ENCODE measurements at places on chromosomes 2 and 18.

DNA sequence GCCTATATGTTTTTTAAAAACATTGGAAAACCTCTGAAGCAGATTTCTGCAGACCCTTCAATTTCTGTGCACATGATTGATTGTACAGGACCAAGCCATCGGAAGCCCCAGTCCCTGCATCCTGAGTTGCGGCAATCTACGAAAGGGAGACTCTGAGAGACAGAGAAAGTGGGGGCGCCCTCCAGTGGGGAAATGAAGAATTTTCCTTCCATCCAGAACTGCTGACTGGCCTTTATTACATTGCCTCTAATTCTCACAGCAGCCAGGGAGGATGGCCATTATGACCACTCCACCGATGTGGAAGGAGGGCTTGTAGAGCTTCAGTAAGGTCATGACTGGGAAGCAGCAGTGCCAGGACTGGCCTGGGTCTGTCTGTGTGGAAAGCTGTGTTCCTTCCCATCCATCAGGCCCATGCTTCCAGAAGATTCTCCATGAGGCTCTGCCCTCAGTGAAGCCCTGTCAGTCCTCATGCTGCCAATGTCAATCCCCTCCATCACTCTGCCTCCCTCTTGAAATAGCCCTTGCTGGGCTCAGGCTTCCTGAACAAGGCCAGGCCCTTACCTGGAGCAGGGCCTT is 20.0 kb upstream of the RESP18 start:
- DNase-seq = peak; percentile 73

DNA sequence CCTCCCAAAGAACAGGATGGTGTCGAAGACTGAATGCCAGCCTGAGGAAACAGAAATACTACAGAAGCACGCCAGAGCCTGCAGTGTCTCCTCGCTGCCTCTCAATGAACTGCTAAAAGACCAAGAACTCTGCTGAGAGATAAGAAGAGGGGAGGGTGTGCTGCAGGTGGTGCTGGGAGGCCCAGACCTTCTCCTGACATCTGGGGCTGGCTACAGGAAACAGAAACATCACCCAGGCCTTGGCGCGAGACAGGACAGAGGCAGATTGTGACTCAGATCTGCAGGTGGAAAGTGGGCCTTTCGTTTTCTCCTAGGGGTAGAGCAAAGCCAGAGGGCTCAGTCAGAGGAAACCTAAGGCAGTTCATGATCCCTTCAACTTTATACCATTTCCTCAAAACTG is 250.3 kb upstream of the TCF4 start:
- no peak for DNase-seq

GRCh38 chr2:39435234-39435633 is 1.9 kb downstream of the MAP4K3 start:
- no peak for DNase-seq

DNA sequence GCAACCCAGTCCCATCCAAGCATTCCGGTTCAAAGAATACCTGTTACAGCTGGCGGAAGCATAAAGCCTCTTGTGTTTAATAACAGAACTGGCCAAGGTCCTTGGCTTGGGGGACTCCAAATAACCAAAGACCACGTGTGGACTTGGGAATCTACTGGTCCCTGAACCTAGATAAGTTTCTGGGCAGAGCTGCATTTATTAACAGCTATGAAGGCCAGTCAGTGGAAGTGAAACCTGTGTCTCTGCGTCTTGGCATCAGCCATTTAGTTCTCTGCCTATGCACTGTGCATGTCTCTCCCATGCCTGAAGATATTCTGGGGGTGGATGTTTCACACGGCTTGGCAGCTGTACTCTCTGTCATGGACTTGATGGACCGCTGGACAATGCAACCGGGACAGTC is 137.7 kb downstream of the CCBE1 start:
- no peak for DNase-seq

- DNase-seq = no peak
Measured at GRCh38 chr2:14700753-14701152, 68.2 kb downstream of the LRATD1 start.

GRCh38 chr2:62029910-62030309 is 124.4 kb downstream of the COMMD1 start:
- DNase-seq = no peak

GRCh38 chr2:10322481-10322880 is 19.8 kb downstream of the HPCAL1 start:
- DNase-seq = no peak

GRCh38 chr2:99571954-99572353 is 82.1 kb upstream of the REV1 start:
- no peak for DNase-seq

GRCh38 chr2:229980431-229981184 is 58.3 kb downstream of the FBXO36 start:
- no peak for DNase-seq

DNA sequence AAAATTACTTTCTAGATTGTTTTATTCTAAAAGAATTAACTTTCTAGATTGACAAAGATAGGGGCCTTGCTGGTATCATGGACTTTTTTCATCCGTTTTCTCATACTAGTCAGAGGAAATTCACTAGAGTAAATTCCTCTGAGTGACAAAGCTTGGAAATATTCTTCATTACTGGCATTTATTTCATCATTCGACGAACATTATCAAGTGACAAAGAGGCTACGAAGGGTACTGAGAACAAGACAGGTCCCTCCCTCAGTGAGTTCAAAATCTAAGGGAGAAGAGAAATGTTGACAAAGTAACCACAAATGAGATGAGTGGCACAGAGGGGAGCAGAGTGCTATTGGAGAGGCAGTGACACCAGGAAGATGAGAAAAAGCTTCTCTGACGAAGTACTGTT is 4.3 kb downstream of the EPG5 start:
- DNase-seq = no peak

DNA sequence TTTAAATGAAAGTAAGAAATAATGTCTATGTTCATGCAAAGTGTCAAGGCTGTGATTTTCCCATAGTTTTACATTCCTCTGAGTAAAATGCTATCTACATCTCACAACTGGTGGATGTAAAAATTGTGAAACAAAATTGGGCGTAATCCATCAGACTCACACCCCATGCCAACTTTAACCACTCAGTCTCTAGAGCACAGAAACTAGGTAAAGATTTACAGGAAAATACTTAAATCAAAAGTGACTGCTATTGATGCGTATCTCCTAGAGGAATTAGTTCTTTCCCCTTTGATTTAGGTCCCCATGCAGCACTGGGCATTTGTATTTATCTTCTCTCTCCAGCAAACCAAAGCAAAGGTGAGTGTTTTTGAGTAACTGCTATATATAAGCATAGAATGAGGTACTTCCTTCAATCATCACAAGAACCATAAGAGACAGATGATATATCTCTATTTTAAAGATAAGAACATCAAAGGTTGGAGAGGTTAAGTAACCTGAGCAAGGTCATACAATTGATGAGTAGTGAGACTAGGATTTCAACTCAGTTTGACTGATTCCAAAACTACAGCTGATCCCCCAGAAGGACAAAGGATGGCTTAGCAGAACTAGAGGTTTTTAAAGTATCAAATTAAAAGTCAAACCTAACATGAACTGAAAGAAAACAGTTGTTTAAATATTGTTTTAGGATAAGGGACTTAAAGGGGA is 594.0 kb upstream of the ACVR2A start:
- no peak for DNase-seq

DNA sequence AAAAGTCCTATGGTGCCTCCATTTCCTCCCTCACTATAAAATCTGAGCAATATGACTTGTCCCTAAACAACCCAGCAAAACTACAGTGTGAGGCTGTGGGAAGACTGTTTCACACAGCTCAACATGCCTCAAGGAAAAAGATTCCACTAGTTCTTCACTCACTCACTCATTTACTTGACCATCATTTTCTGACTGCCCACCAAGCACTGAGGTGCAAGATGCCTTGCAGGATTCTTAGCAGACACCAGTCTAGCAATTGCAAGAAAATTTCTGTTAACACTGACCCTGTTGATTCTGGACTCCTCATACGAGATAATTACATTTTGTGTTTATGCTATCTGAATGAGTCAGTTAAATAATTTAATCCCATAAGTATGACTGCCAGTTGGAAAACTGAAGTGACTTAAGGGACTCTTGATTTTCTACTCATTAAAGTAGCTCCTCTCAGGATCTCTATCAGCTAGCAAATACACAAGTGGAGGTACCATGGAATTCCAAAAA is 51.9 kb upstream of the PCBP1 start:
- DNase-seq = no peak

DNA sequence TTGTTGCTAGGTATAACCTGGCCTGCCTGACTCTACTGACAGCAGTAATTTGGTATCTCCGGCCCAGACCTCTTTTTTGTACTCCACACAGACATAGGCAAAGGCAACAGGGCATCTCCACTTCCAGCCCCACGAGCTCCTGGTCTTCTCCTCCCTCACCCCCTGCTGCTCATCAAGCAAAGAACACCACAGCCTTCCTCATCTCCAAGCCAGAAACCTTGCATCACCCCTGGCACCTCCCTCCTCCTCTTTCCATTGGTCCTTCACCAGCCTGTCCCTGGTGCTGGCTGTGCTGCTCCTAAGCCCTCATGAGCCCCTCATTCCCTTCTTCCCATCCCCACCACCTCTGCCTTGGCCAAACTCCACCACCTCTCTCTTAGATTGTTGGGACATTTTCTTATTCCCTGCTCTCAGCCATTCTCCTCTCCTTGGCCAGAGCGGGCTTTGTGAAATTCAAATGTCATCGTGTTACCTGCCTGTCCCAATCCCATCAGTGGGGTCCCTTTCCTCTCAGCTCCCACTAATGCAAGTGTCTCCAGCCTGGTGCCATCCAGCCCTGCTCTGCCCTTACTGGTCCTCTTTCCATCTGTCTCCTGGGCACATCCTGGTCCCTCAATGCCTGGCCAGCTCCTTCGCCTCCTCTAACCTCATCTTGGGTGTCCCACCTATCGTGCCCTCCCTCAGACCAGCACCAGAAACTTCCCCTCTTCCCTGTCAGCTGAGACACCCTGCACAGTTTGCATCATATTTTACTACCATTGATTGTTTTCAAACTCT is 77.4 kb downstream of the INHBB start:
- no peak for DNase-seq

Measured in dorsolateral prefrontal cortex (tissue), 122 donors.